AG08396 (cell line): ENCODE measurements at places on chromosomes 2 and 18.

DNA sequence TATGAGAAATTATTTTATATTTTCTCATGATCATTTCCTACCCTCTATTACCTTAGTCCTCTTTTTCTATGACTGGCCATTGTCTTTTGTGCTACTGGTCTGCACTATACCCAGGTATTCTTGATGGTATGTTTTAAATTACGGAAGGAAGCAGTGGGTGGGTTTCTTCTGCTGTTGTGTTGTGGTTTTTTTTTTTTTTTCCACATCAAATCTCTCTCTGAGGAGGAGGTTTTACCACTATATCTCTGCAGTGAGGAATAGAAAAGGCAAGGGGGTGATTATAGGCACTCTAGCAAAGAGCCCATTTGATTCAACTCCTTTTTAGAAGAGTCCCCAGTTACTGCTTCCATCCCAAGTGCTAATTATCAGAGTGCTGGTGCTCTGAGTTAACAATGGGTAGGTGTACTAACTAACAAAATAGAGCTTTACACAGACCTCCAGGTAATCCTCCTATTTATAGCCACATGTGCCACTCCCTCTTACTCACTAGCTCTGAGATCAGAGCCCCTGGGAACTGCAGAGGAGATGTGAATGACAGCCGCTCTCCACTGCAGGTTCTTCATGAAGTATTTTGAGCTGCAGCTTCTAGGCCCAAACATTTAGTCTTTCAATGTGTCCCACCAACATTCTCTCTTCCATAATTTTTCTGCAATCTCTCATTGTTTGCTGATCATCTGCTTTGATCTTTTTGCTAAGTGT is 301.6 kb upstream of the GULP1 start:
- DNase-seq, result no peak

DNA sequence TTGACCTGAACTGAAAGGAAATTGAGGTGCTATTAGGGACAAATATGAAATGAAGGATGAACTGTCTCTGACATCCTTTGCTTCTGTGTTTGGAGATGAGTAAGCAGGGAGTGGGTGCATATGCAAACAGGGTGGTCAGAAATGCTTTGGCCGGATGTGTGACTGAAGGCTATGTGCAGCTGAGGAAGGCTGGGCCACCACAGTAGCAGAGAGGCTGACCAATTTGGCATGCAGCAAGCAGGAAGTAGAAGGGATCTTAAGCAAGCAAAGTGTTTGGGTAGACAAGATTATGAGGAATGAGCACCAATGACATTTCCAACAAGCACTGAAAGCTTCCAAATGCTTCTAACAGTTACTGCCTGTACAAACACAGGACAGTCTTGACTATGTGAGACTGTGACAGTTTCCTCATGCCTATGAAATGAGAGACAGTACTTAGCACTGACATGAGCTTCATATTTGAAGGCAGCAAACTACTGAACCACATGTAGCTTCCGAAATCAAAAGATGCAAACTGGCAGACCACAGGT is 3.3 kb upstream of the ACTR3 start:
- peak; percentile 60 for DNase-seq

DNA sequence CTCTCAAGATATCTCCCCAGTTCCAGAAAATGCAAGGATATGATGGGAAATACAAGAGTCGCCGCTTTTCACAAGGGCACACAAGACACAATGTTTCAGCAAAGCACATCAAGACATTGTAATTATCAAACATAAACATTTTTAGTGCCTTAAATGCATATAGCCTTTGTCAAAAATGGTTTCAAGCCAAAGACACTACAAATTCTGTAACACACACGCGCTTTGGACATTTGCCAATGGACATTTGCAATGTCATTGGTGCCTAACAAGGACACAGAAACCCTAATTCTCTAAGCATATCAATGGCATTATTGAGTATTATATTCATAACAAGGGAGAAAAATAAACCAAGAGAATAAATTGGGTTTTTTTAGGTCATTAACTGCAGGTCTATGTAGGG is 16.1 kb downstream of the ADD2 start:
- DNase-seq, result no peak

GRCh38 chr2:204340511-204340910 is 204.8 kb upstream of the PARD3B start:
- no peak for DNase-seq

DNA sequence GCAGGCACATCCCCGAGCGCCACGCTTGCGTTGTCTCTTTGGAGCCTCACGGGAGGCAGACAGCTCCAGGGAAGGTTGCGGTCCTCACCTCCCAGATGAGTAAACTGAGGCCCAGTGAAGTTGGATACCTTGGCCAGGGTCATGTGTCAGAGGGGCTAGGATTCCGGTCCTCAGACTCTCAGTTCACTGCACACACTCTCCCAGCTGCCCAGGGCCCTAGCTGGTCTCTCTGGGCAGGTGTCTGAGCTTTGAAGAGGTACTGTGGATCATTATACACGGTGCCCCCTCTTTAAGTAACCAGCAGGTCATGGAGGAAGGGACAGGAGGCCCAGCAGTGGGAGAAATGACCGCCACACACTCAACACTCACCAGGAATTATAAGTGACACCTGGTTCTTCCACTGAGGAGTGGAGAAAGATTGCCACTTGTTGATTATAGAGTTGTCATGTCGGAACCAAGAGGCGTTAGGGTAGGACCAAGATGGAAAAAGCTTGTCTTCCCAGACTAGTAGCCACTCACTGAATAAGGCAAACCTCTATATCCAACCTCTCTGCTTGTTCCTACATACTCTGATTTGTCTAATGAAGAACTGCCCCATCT is 588 bp downstream of the TMEM214 start:
- DNase-seq, result no peak

DNA sequence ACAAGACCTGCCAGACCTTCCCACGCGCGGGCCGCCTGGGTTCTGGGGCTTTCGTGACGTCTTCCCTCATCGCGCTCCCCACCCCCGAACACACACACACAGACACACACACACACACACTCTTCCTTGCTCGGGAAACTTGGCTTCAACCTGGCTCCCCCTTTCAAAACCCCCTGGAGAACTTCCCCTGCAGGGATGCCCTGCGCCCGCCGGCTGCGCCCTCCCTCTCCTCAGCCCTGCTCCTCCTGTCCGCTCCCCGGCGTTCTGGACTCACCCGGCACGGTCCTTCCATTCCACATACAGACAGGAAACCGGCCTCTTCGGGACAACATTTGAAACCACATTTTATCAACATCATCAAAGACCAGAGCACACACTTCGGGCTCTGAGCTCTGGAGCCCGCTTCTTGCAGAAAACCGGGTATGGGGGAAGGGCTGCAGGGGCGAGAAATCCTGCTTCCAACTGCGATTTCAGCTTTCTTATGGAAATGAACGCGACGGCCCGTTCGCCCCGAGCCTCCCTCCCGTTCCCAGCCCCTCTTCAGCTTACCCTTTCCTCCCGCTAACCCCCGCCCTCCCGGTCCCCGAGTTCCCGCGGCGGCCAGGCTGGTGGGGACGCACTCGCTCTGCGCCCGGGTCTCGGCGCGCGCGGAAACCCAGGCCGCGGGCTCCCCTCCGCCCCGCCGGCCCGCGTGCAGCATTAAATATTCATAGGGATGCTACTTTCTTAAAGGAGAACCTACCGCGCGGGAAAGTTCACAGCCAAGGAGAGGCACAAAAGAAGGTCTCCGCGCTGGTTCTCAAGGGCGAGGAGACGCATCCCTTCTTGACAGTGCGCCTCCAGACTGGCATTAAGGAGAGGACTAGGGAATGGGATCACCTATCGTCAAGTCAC is 18.3 kb downstream of the POU3F3 start:
- DNase-seq, result no peak

DNA sequence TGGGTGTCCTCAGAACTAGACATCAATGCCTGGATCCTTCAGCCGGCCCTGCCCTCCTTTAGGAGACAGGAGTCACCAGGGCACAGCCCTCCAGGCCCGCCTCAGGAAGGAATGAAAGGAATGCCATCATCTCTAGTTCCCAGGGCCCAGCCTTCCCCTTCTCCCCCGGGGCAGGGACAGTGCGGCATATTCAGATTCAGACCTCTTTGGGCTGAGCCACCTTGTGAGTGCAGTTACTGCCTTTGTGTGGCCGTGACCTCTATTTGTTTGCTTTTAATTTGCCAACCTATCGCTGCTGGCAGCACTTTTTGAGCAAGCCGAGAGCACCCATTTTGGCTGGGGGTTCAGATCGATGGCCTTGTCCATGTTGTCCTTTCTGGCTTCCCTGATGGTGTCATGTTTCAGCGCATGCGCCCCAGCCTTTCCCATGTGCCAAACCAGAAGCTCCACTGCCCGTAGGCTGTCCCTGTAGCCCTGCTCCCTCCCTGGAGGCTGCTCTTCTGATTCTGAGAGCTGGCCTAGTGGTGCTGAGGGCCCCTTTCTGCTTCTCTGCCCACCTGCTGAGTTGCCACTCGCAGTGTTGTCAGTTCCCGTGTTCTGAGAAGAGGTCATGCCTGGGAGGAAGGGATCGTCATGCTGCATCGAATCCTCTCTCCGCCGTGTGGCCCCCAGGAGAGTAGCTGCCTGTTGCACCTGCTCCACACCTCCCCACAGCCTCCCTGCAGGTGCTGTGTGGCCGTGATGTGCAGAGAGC is 10.9 kb downstream of the ANKRD23 start:
- peak; percentile 74 for DNase-seq

- DNase-seq, result no peak
These were observed 63.9 kb downstream of the STK39 start for GRCh38 chr2:168183308-168183997.

DNA sequence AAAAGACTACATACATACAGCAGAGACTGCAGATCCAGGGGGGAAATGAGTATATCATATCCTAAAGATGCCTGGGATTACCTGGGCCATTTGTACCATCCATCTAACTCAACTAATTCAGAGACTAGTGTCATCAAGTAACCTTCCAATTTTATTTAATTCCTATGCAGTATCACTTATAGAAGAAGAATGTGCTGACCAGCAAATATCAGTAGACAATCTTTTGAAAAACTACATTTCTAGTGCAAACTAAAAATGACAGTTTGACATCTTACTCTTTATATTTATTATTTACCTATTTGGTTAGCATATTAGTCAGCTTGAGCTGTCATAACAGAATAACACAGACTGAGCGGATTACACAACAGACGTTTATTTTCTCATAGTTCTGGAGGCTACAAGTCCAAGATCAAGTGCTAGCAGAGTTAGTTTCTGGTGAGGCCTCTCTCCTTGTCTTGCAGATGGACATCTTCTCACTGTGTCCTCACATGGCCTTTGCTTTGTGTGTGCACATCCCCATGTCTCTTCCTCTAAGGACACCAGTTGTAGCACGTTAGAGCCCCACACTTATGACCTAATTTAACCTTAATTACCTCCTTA is 47.0 kb downstream of the NCKAP5 start:
- DNase-seq, result no peak

GRCh38 chr2:64402876-64403275 is 51.1 kb upstream of the LGALSL start:
- no peak for DNase-seq

- DNase-seq, result no peak
These were observed 16.2 kb downstream of the ACTG2 start for GRCh38 chr2:73908689-73909652.

GRCh38 chr2:141417246-141417797 is 713.5 kb downstream of the LRP1B start:
- no peak for DNase-seq

GRCh38 chr2:204143216-204144014 is 206.9 kb downstream of the ICOS start:
- no peak for DNase-seq

DNA sequence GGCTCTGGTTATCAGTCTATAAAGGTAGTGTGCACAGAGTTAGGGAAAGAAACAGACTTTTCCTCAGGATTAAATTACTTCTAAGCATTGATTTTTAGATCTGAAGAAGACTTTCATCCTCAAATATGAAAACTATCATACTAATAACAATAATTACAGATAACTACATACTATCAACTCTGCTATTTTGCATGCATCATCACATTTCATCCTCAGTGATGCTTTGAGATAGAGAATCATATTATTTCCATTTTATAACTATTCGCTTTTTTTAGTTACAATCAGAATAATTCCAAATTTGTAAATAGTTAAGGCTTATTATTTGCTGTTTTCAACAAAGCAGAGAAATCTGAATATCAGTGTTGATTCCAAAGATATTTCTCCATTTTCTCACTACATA is 239.2 kb downstream of the MEIS1 start:
- DNase-seq, result no peak

- DNase-seq, result no peak
These were observed 693.5 kb downstream of the ARHGAP15 start for GRCh38 chr2:143822736-143823135.
